ENCODE measurements at places on chromosomes 5 and 9.

- no peak for DNase-seq
These were observed 73.6 kb upstream of the ALDH1B1 start for GRCh38 chr9:38318759-38319495.

DNA sequence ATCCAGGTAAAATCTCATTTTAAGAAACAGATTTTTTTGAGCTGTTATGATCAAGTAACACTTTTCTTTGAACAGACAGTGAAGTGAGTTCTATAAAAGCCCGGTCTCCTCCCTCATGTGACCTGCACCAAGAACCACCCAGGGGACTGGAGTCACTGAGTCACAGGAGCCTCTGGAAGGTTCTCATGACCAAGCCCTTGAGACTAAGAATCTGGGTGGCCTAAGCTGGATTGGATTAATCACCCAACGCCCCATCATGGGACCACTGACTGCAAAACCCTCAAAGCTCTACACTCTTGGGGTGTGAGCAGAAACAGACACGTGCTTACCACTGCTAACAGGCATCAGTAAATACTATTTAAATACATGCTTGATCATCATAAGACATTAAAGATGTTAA lies 48.4 kb downstream of the SECISBP2 start:
- no peak for DNase-seq

- no peak for DNase-seq
These were observed 35.9 kb upstream of the HSPA9 start for GRCh38 chr5:138610918-138611677.

- no peak for DNase-seq
These were observed 2.0 kb upstream of the MTX3 start for GRCh38 chr5:79992891-79993657.

- no peak for DNase-seq
These were observed 69.8 kb upstream of the IRX4 start for GRCh38 chr5:1952444-1953099.

- no peak for DNase-seq
These were observed 179.5 kb upstream of the TARS1 start for GRCh38 chr5:33261305-33261704.

- DNase-seq: no peak
These were observed 61.2 kb downstream of the UBAP1 start for GRCh38 chr9:34240006-34240405.

GRCh38 chr5:138701678-138702077 lies 51.5 kb upstream of the CTNNA1 start:
- DNase-seq: no peak

- no peak for DNase-seq
These were observed 108.7 kb downstream of the LIFR start for GRCh38 chr5:38447786-38448185.

DNA sequence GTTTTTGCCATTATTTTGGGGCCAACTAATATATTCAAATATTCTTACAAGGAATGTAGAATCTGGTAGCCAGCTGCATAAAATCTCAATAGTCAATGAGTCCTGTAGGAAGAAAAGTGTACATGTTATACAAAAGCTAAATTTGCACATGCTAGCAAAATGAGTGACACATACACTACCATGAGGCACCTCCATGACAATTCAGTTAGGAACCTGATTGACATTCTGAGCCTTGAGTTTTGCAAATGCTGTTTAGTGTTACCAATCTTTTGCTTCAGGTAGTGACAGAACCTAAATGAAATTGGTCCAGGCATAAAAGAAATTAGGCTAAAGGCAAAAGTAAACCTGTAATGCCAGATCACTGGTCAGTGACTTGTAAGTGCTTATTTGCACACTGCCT lies 6.8 kb upstream of the DAPK1 start:
- no peak for DNase-seq

- no peak for DNase-seq
These were observed 289.7 kb upstream of the TMEM161B start for GRCh38 chr5:88558366-88558765.

GRCh38 chr5:168749391-168750100 lies 170.4 kb upstream of the PANK3 start:
- DNase-seq: no peak

- no peak for DNase-seq
These were observed 80.4 kb upstream of the CDH6 start for GRCh38 chr5:31113101-31113500.

DNA sequence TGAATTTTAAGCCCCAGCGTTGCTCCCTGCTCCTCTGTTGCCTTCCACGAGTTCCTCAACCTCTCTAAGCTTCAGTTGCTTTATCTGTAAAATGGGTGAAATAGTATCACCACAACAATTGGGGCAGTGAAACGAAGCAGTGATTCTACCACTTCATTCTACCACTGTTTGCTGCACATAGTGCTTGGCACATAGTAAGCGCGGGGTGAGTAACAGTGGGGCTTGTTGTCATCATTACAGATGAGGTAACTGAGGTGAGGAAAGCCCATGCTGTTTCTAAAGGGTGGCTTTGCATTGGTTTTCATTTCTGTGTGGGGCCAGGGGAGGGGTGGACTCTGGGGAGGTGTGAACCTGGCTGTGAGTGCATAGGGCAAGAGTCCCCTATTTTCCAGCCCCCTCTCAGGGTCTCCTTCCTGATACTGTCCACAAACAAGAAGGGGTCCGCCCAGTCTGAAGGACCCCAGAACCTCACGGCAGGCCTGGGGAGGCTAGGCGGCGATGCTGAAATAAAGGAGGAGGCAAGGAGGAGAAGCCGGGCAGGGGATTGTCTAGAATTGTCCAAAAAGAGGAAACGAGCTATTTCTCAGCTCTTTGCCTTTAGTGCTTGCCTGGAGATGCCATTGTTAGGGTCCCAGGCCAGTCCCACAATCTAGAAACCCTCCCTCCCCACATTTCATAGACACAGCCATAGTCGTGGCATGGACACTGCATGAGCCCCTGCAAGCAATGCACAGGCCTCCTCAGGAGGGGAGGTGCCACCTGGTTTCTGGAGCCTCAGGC lies 65.6 kb downstream of the IL6ST start:
- DNase-seq: no peak

DNA sequence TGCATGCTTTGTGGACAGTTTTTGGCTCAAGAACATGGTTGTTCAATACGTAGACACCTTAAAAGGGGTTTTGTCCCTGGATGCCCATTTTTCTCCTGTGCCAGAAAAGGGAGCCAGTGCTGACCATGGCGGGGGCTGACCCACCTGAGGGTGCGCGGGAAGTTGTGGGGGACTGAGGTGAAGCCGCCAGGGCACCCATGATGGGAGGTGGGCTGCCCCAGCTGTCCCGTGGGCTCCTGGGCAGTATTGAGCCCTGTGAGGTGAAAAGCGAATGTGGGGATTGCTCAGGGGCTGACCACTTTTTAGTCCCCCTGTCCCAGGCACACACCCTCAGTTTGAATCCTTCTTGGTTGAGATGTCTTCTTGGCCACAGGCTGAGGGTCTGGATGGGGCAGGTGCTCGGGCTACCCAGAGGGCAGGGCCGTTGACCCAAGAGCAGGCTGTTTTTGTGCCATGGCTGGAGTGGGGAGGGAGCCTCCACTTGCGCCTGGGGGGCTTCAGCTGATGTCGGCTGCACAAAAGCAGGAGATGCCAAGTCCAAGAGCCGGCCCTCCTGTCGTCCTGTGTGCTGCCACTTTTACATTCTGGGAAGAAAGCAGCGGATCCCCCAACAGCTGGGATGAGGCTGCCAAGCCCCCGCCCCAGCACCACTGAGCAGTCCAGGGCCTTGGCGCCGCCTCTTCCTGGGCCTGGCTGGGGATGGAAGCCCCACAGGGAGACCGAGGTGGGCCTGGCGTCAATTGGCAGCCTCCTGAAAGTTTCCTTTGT lies 120.1 kb downstream of the WNK2 start:
- DNase-seq: no peak

DNA sequence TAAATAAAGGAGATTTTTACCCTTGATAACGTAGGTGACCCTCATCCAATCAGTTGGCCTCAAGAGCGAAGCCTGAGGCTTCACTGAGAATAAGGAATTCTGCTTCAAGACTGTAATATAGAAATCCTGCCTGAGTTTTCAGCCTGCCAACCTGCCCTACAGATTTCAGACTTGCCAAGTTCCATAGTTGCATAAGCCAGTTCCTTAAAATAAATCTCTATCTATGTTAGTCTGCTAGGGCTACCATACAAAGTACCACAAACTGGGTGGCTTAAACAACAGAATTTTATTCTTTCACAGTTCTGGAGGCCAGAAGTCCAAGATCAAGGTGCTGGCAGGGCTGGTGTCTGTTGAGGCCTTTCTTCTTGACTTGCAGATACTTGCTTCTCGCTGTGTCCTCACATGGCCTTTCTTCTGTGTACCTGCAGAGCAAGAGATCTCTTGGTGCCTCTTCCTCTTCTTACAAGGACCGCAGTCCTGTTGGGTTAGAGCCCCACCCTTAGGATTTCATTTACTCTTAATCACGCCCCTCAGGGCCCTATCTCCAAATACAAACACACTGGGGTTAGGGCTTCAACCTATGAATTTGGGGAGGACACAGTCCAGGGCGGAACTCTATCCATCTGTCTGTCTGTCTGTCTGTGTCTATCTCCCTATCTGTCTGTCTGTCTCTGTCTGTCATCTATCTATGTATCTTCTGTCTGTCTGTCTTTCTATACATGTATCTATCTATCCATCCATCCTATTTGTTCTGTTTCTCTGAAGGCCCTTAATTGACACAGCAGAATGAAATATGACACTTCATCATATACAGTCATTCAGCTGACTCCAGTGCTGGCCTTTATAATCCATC lies 17.0 kb upstream of the CMBL start:
- DNase-seq: no peak

DNA sequence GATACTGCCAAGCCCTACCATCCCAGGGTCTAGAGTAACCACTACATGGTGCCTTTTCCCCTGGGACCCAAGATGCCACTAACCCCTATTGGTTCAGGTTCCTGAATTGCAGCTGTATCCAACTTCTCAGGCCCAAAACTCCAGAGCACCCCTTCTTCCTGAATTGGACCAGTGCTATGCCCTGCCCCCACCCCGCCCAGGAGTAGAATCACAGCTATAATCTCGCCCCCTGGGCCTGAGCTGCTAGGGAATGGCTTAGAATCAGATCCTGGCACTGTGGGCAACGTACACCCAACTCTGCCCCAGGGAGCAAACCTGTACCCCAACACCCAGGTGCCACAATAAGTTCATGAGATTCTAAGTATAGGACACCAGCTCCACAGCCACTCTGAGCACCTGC lies 206.3 kb downstream of the CACNA1B start:
- DNase-seq: no peak

DNA sequence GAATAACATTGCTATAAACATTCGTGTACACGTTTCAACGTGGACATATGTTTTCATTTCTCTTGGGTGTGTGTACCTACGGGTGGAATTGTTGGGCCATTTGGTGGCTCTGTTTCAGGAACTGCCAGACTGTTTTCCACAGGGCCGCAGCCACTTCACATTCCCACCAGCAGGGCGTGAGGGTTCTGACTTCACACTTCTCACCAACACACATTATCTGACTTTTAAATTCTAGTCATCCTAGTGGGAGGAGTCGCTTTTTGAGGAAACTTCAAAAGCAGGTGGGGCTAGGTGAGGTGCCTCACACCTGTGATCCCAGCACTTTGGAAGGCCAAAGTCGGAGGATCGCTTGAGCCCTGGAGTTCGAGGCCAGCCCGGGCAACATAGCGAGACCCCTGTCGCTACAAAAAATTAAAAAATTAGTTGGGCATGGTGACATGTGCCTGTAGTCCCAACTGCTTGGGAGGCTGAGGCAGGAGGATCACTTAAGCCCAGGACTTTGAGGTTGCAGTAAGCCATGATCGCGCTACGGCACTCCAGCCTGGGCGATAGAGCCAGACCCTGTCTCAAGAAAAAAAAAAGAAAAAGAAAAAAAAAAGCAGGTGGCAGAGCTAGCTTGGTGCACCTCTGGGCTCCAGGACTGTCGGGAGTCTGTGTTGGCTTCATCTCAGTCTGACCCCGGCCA lies 28.5 kb downstream of the TSPAN17 start:
- no peak for DNase-seq

- no peak for DNase-seq
These were observed 1.7 kb upstream of the PLPPR1 start for GRCh38 chr9:101026824-101027223.

DNA sequence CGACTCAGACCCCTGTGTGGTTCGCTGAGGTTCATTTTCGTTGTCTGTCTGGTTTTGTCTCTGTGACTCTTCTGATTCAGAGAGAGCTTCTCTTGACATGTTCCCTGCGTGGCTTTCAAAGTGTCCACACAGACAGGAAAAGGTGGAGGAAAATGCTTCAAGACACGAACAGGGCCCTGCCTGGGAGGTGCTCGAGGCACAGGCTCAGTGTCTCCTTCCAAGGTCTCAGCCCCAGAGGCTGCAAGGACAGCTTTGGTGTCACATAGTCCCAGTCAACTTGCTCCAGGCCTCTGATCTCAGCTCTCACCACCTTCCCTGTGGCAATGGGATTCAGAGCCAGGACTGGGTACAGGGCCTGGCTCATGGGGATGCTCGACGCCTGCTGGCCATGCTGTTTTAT lies 51.6 kb upstream of the SARDH start:
- DNase-seq: no peak

- no peak for DNase-seq
These were observed 9.1 kb downstream of the NEK6 start for GRCh38 chr9:124266826-124267201.

DNA sequence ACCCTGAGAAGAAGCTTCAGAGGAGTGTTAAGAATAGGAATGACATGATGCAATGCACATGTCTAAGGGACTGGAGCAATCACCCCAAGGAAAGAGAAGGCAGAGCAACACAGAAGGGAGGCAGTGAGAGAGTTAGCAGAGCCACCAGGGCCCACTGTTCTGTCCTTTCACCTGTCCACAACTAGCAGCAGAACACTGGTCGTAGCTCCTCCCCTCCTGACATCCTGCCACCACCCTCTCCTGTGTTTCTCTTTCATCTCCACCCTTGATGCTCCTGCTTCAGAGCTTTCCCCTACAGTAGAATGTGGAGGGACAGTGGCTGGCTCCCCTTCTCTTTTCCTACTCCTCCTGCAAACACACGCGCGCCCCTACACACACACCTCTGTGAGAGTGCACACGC lies 483.4 kb upstream of the KIF2A start:
- no peak for DNase-seq

DNA sequence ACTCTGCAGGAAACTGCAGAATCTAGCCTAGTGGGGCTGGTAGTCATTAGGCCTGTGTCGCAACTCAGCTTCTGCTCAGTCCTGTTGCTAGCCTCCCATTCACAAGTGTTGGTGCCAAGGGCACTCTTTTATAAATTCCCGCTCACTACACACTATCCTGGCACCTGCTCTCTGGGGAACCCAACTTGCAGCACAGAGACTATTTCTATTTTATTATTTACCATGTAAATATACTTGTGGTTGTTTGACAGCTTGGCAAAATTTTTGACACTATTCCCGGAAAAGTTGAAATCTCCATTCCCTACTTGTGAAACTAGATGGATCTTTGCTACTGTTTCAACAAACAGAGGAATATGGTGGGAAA lies 20.4 kb upstream of the SMC2 start:
- DNase-seq: no peak

Measured in activated CD4-positive, alpha-beta T cell treated with anti-CD3 and anti-CD28 coated beads, Interleukin-2, amount 10 ng/mL, durations not matched to agents 7 days and 5 days (primary cell).